ENCODE measurements at places on chromosomes 6 and 20.

- no peak for DNase-seq
Observed at GRCh38 chr6:165877773-165878172, 214.7 kb upstream of the PDE10A start.

DNA sequence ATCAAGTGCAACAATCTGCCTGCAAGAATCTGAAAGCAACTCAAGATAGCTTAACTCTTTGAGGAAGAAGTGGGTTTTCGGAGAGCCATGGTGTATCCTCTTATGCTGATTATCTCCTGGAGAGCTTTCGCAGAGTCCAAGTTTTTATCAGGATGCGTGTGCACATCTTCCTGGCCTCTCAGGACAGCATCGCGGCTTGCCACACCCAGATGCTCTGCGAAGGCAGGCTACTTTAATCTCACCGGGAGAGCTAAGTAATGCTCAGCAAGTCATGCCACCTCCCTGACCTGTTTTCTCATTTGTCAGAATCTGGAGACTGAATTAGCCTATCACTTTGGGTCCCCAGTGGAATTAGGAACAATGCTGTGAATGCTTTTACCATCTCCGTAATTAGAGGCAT is 52.9 kb downstream of the TTI1 start:
- no peak for DNase-seq

GRCh38 chr6:36955136-36955535 is 598 bp downstream of the PI16 start:
- DNase-seq: no peak

DNA sequence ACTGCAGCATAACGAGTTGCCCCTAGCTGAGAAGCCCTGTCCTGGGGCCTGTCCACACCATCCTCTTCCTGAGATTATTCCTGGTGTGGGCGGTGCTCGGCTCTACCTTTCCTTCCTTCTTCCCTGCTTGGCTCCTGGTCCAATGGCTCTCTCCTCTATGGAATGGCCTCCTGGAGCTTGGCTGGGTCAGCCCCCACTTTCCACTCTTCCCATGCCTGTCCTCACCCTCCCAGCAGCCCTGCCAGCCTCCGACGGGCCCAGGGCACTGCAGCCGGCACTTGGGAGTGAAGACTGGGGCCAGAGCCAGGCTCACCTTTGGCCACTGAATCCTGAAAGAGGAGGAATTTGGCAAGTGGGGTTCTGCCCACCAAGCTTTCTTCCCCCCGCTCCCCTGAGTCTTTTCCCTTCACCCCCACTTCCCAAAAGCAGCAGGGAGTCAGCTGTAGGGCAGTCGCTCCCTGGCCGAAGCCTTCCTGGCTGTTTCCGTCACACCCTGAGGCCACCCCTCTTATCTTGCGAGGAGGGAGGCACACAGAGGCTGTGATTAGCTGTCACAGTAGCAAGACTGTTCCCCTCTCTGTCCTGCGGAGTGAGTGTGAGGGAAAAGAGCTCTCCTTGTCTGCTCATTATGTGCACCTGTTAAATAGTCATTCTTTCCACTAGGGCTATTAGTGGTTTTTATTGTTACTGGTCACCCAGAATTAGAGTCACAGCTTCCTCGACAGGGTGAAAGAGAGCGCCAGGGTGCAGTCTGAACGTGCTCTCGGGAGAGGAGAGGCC is 6.3 kb upstream of the CDSN start:
- DNase-seq: no peak

GRCh38 chr20:46987001-46987400 is 92.4 kb downstream of the EYA2 start:
- DNase-seq: no peak

DNA sequence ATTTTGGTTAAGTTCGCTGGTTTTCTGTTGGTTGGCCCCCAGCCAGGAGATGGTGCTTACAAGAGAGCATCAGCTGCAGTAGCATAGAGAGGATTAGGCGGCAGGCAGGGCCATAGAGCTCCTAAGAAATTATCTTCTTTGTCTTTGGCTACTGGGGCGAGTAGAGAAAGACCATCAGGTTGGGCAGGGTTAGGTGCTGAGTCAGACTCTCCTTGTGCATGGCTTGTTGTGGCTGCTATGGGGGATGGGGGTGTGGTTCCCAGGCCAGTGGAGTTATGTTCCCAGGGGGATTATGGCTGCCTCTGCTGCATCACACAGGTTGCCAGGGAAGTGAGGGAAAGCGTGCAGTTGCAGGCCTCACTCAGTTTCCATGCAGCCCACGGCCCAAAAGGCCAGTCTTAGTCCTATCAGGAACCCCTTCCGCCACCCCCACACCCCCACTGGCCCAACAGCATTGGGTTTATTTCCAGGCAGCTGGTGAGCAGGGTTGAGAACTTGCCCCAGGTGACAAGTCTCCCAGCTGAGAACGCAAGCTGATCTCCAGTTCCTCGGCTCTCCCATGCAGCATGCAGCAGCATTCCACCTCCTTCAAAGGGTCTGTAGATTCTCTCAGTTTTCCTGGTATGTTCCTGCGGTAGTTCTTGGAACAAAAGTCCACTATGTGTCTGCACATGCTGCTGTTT is 243.7 kb downstream of the UTRN start:
- peak; percentile 21 for DNase-seq

GRCh38 chr6:107629548-107630129 is 139.7 kb downstream of the SOBP start:
- no peak for DNase-seq

- DNase-seq: no peak
Observed at GRCh38 chr6:74117113-74117512, 421.1 kb downstream of the CD109 start.

- peak; percentile 89 for DNase-seq
Observed at GRCh38 chr20:64065974-64066343, 3.0 kb downstream of the TCEA2 start.

DNA sequence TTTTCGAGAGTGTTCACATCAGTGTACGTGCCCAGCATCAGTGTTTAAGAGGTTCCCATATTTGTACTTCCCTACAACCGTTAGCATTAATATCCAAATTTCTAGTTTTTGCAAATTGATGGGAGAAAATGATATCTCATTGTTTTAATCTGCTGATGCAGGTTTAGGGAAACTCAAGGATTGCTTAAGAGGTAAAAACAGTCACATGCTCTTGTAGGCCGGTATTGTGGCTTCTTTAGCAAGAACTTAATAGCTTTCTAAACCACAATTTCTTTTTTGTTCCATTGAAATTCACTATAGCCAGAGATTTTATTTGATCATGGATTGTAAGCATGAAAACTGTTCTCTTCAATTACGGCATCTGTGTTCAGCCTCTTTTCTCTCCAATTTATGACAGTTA is 29.5 kb downstream of the BEND6 start:
- DNase-seq: no peak

DNA sequence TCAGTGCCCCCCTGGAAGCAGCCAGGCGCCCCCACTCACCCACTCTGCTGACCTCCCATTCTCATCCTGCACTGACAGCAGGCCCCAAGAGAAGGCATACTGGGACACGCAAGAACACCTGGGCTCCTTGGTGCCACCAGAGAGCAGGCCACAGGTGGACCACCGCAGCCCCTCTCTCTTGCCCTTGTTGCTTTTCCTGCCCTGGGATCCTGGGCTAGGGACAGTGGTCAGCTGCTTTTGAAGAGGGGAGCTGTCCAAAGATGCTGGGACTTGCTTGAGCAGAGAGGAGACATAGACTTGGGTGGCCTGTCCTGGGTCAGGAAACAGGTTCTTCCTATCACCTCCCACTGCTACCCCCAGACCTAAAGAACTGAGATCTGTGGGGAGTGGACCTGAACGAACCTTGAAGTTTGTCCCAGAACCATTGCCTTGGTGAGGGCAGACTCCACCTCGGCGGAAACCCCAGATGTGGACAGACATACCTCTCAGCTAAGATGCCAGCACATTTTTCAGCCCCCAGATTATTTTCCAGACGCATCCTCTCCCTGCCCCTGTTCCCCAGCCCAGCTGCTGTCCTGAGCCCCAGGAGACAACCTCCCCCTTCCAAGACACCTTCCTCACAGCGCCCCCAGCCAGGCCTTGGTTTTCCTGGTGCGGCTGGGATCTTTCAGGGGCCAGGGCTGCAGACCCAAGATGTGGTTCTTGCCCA is 1.1 kb downstream of the GLP1R start:
- DNase-seq: no peak

DNA sequence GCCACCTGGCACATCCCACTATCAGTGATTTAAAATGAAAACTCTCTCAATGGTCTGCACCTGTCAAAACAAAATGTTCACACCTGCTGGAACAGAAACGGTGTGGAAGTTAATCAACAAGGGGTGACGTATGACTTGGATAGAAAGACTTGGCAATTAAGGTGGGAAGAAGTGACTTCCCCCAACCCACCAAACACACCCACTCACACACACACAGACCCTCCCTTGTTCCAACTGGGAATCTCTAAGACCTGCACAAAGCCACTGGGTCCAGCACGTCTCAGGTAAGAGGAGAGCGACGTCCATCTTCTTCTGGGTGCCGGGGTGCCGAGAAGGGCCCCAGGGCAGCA is 25.1 kb upstream of the TCFL5 start:
- no peak for DNase-seq

- DNase-seq: no peak
Observed at GRCh38 chr6:113735491-113735890, 121.7 kb upstream of the MARCKS start.

All from hepatic stellate cell (primary cell).